Keratinocyte (primary cell): ENCODE measurements at places on chromosomes 1 and 21. TPM values are rescaled to one million over a fixed set of nuclear protein-coding genes. Genes with fewer than 3 reads are reported as not detected.

Gene LPAR3
- 39.2 to 43.2 TPM (median 42.1 TPM) in 3 replicates for polyA plus RNA-seq

- H3K27me3 ChIP-seq: no peaks in the 10 kb centered on the region
- H3K4me3 ChIP-seq: no peak overlapping the region
- H3K4me1 ChIP-seq: peaks cover 5% of the 10 kb centered on the region
- H3K36me3 ChIP-seq: no peaks in the 10 kb centered on the region
- H3K27ac ChIP-seq: no peak overlapping the region
- no peak for DNase-seq
These were observed 75.5 kb downstream of the SERINC2 start for GRCh38 chr1:31488528-31488927.

DNA sequence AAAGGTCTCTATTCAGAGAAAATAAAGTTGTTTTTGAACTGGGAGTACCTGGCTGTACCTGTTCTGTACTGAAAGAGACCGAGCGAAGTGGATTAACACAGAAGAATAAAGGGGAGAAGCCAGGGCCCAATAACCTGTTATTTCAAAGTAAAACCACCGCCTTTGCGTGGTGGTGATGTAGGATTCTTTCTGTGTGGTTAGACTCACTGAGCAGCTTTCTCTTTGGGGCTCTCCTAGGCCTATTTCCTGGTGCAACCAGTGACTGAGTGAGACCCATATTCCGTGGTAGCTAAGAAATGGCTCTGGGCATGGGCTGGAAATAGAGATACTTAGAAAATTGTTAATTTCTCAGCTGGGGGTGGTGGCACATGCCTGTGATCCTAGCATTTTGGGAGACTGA lies 99.9 kb downstream of the XCL2 start:
- no peak for DNase-seq
- H3K4me1 ChIP-seq: no peaks in the 10 kb centered on the region
- H3K27me3 ChIP-seq: no peaks in the 10 kb centered on the region
- no peak overlapping the region for H3K4me3 ChIP-seq
- H3K36me3 ChIP-seq: no peaks in the 10 kb centered on the region
- no peak overlapping the region for H3K27ac ChIP-seq

GRCh38 chr1:46690931-46691421 lies 19.3 kb downstream of the TEX38 start:
- DNase-seq: no peak
- H3K4me1 ChIP-seq: no peaks in the 10 kb centered on the region
- no peaks in the 10 kb centered on the region for H3K27me3 ChIP-seq

- no peak overlapping the region for H3K4me3 ChIP-seq
- no peaks in the 10 kb centered on the region for H3K27me3 ChIP-seq
- DNase-seq: no peak
These were observed 27.3 kb downstream of the GPR157 start for GRCh38 chr1:9101510-9102146.

DNA sequence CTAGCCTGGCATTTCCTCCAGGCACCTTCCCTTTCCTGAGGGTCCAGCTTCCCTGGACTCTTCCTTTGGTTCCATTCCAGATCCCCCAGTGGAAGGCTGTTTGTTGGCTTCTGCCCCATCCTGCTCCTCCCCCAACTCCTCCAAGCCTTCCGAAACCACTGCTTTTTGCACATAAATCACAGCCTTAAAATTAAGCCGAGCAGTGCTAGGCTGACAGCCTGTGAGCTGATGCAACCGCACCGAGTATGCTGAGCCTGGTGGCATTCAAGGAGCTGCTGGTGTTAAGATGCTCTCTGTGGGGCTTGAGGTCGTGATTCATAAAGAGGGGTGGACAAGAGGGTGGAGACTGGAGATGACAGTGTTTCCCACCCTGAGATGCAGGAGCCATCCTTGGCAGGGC lies 266.6 kb upstream of the C1orf174 start:
- H3K27me3 ChIP-seq: no peaks in the 10 kb centered on the region
- no peaks in the 10 kb centered on the region for H3K36me3 ChIP-seq
- no peak for DNase-seq
- no peaks in the 10 kb centered on the region for H3K4me1 ChIP-seq
- H3K27ac ChIP-seq: no peak overlapping the region
- no peak overlapping the region for H3K4me3 ChIP-seq

- no peaks in the 10 kb centered on the region for H3K27me3 ChIP-seq
- peaks cover 41% of the 10 kb centered on the region for H3K4me1 ChIP-seq
- H3K4me3 ChIP-seq: no peak overlapping the region
- no peak for DNase-seq
- no peak overlapping the region for H3K27ac ChIP-seq
- H3K36me3 ChIP-seq: no peaks in the 10 kb centered on the region
These were observed 2.0 kb upstream of the RABGAP1L start for GRCh38 chr1:174157157-174157806.

Gene GSTM5
- polyA plus RNA-seq: not detected in 3 replicates

DNA sequence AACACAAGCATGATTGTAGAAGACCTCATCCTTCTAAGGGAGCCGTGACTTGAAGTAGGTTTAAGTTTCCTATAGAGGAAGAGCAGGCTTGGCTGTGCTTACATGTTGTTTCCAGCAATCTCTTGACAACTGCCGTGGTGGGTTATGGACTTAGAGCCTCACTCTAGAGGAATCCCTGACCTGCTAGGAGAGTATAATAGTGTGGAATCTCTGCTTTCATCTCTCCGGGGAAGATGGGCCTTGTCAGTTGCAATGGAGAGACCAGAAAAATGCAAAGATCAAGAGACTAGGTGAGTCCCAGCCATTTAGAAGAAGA lies 137.6 kb downstream of the MIS18A start:
- H3K4me3 ChIP-seq: no peak overlapping the region
- H3K27ac ChIP-seq: no peak overlapping the region
- H3K27me3 ChIP-seq: no peaks in the 10 kb centered on the region
- no peaks in the 10 kb centered on the region for H3K4me1 ChIP-seq
- H3K36me3 ChIP-seq: no peaks in the 10 kb centered on the region

Gene ACAP3
- 13.4 to 45.8 TPM (median 17.4 TPM) in 3 replicates for polyA plus RNA-seq
